Inflammatory macrophage treated with lipopolysaccharide for 4 hours (primary cell): ENCODE measurements at places on chromosomes 6 and 20.

DNA sequence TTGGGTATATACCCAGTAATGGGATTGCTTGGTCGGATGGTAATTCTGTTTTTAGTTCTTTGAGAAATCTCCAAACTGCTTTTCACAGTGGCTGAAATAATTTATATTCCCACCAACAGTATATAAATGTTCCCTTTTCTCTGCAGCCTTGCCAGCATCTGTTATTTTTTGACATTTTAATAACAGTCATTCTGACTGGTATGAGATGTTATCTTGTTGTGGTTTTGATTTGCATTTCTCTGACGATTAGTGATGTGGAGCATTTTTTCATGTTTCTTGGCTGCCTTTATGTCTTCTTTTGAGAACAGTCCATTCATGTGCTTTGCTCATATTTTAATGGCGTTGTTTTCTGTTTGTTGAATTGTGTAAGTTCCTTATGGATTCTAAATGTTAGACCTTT is 641.6 kb downstream of the HACE1 start:
- DNase-seq, result no peak

DNA sequence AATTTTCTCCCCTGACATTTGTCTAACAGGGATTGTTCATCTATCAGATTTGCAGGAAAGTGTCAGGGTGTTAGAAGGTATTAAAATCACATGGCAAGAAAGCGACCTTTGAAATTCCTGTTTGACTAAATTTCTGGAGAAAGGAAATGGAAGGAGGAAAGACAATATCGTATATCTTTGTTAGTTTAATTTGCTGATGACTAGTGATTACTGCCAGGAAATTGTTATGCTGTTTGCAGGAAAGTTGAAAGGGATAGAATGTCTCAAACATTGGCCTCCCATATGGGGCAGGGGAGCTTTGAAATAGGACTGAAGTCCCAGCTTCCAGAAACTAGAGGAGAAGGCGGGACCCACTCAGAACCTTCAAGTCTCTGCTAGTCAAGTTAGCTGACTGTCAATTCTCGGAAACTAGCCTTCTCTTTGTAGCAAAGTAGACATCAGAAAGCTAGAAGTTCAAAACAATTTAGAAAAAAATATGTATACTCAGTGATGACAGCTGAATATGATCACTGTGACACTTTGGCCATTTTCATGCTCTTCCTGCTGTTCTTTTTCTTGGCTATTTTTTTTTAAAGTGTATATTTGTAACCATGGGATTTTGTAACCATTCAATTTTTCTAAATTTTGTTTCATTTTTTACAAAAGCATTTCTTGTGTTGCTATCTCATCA is 53.4 kb upstream of the RALGAPA2 start:
- DNase-seq, result no peak

- DNase-seq, result no peak
Measured at GRCh38 chr20:22394583-22394982, 189.8 kb downstream of the FOXA2 start.

GRCh38 chr6:43019152-43019551 is 2.3 kb upstream of the RRP36 start:
- no peak for DNase-seq

DNA sequence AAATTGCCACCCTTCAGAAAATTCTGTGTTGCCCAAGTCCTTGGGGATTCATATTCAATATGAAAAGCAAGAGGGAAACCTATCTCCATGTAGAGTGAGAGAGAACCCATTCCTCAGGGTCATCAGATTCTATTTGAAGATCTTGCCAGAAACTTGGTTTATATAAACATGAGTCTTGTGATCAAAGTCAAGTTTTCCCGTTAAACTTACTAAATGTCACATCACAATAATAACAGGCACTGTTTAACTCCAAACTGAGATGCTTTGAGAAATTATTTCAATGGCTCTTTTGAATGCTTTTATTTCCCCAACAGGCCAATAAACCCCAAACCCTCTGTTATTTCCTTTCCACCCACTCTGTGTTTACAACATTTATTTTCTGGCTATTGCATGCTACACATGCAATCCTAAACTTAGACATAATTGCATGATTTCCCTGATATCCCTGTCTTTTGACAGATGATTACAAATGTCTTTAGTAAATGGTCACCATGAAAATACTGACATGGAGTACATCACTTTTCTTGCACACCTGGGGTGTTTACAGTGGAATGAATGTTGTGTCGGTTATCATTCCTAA is 31.1 kb upstream of the SSTR4 start:
- DNase-seq, result peak; percentile 60

DNA sequence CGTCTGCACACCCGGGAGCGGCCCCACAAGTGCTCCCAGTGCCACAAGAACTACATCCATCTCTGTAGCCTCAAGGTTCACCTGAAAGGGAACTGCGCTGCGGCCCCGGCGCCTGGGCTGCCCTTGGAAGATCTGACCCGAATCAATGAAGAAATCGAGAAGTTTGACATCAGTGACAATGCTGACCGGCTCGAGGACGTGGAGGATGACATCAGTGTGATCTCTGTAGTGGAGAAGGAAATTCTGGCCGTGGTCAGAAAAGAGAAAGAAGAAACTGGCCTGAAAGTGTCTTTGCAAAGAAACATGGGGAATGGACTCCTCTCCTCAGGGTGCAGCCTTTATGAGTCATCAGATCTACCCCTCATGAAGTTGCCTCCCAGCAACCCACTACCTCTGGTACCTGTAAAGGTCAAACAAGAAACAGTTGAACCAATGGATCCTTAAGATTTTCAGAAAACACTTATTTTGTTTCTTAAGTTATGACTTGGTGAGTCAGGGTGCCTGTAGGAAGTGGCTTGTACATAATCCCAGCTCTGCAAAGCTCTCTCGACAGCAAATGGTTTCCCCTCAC is 21.0 kb downstream of the PRDM1 start:
- DNase-seq, result peak; percentile 55

DNA sequence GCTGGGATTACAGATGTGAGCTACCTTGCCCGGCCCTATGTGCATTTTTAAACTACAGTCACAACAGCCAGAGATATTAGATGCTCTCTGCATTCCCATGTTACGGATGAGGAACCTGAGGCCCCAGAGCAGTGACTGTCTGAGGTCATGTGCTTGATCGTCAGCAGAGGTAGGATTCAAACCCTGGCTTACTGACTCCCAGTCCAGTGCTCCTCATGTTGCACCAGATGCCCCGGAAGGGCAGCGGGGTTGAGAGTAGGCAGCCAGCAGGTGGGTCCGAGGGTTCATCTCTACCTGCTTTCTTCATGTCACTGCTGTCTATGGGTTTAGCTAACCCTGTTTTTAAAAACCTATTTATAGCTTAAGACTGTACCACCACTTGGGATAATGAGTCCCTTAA is 9.3 kb upstream of the ZNF335 start:
- no peak for DNase-seq

- peak; percentile 70 for DNase-seq
Measured at GRCh38 chr6:131139599-131139998, 4.3 kb downstream of the AKAP7 start.

DNA sequence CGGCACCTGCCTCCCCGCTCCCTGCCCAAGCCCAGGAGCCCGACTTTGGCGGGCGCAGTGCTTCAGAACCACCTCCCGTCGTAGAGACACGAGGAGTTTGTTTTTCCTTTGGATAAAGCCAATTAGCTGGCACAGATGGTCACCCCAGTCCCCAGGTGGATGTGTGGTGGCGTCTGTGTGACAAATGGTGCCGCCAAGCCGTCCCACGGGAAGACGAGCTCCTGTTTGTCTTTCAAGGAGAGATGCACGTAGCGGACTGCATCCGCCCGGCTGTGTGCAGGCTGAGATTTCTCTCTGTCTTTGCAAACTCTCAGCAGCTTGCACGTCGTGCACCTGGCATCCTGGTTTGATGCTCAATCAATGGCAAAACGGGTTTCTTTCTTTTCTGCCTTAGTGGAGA is 16.1 kb upstream of the MRGBP start:
- no peak for DNase-seq

DNA sequence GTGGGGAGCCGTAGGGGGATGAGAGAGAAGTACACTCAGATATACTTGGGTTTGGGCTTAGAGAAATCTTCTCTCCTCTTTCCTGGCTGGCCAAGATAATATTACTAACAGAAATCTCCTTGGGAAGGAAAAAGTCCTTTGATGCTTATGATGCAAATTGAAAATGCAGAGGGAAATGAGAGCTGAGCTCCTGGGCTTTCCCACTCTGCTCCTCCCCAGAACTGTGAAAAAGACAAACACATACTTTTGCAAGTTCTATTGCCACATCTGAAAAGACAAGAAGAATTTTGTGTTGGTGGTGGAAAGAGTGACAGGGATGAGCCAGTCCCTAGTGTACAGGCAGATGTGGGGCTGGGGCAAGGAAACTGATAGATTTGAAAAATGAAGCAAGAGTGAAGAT is 185.9 kb downstream of the ANKRD60 start:
- no peak for DNase-seq
